ENCODE measurements at places on chromosomes 6 and 20. TPM values are rescaled to one million over a fixed set of nuclear protein-coding genes. Genes with fewer than 3 reads are reported as not detected.

DNA sequence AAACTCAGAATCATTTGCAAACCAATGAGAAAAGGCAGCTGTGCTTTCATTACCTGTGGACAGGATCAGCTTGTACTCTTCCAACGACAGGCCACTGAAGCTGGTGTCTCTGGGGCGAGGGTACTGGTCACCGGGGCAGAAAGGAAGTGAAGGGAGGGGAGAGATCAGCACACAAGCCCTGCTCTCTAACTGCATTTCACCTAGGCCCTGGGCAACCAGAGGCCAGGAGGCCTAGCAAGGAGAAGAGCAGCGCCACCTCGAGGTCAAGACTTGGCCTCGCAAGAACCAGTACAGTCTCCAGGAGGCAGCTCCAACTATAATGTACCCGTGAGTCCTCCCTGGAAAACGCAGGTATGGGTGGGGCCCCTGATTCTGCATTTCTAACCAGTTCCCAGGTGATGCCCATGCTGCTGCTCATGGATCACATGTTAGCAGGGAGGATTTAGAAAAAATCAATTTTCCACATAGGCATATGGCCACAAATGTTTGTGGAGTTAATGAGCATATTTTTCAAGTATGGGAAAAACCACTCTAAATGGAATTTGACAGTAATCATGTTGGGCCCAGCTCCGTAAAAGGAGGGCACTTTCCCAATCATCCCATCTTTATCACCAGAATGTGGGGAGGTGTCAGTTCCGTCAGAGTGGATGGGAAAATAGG, 11.0 kb downstream of the UQCC2 start:
- no peak for DNase-seq

MEI4 gene
- polyA plus RNA-seq, result 0.01 TPM

DNA sequence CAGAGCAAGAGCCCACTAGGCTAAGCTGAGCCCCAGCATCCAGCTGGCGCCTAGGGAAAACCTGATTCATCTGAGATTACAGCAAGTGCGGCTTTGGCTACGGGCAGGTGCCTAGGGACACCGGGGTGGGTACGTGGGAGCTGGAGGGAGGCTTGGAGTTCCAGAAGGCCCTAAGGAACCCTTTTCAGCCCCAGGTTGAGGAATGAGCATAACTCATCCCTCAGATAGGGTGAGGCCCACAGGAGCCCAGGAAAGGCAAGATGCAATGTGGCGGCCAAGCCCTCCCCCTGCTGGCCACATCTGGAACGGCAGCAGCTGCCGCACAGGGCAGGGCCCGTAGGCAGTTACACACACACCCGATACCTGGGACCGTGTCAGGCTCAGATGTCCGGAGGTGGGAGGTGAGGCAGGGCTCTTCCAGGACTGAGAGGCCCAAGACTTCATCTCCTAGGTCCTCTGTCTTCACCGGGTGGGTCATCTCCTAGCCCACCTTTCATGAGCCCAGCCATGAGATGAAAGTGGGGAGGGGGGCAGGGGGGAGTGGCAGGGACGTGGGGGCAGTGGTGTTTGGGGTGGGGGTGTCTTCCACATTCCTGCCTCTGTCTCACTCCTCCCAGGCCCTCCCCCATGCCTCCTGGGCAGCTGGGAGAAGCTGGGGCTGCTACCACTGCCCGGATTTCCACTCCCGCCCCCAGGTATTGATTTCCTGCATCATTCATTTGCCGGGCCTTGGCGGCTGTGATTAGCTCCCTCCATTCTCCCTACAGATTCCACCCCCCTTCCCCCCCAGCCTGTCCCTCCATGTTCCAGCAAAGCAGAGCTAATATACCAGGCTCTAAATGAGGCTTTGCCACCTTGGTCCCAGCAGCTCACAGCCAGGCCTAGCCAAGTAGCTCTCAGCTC, 5.5 kb downstream of the MDGA1 start:
- DNase-seq, result no peak

HLA-DQB2 gene
- polyA plus RNA-seq, result 0.10 TPM

DNA sequence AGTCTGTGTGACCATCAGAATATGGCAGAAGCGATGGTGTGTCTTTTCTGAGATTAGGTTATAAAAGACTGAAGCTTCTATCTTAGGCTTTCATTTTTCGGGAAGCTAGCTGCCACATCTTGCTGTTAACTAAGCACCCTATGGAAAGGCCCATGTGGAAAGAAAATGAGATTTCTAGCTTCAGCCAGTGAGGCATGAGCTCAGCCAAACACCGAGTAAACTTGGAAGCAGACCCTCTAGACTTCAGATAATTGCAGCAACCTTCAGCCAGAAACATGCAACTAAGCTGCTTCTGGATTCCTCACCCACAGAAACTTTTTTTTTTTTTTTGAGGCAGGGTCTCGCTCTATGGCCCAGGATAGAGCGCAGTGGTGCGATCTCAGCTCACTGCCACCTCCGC, 20.6 kb downstream of the LOC128125822 start:
- DNase-seq, result no peak

DNA sequence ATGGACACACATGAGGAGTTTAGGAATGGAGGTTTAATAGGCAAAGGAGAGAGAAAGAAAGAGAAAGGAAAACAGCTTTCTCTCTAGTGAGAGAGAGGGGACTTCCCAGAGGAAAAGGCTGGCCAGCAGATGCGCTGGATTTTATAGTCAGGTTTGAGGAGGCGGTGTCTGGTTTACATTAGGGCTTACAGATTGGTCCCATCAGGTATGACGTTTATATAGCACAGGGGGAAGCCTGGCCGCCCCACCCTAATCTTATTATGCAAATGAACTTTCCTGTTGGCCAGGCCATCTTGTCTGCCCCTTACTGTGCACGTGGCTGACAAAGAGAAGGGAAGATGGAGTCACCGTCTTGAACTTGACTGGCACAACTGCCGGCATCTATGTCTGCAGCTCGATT, 86.6 kb upstream of the QKI start:
- DNase-seq, result no peak

- DNase-seq, result no peak
Observed at GRCh38 chr6:108946695-108947094, 98.5 kb downstream of the ARMC2 start.

DNA sequence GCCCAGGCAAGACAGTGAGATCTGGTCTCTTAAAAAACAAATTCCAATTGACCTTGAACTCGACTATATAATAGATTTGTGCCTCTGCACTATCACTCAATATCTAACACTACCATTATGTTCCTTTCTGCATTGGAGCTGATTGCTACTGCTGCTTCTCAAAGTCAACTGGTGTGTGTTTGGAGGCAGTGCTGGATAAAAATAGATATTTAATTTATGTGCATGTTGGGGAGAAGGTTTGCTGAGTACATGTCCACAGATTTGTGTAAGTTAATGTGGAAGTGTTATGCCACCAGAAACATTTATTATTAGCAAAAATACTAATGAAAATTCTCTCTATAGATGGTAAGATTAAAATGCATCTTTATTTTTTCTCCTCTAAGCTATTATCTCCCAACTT, 39.5 kb downstream of the ATP9A start:
- no peak for DNase-seq

- no peak for DNase-seq
Observed at GRCh38 chr6:22366214-22366613, 69.4 kb upstream of the PRL start.

- no peak for DNase-seq
Observed at GRCh38 chr6:130961148-130961547, 101.9 kb downstream of the EPB41L2 start.

DNA sequence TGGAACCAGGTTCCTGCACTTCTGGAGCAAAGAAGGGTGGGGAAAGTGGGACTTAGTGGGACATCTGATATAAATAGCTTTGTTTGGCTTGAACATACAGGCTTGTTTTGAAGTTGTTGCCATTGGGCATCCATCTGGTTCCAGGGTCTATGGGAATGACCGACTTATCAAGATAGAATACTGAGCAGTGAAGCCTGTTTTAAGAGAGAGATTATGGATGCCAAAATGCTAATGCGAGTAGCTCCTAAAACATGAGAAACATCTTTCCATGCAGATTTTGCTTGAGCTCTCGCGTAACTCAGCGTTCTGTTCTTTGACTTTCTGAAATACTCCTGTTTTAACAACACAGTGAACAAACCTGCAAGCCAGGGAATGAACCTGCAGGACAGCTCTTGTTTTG, 98.5 kb downstream of the ANKS1A start:
- no peak for DNase-seq

DNA sequence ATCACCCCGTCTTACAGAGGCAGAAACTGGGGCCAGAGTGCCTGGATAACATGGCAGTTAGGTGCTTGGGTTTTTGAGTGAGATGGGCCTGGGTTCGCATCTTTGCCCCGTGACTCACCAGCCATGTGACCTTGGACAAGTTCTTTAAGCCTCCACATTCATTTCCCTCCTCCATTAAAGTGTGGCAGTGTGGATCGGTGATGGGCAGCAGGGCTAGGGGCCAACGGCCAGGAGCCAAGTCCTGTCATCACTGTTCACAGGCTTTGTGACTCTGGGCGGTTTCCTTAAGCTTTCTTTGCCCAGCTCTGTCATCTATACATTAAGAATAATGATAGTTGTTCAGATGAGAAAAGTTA, 85.5 kb upstream of the PMEPA1 start:
- DNase-seq, result no peak

DNA sequence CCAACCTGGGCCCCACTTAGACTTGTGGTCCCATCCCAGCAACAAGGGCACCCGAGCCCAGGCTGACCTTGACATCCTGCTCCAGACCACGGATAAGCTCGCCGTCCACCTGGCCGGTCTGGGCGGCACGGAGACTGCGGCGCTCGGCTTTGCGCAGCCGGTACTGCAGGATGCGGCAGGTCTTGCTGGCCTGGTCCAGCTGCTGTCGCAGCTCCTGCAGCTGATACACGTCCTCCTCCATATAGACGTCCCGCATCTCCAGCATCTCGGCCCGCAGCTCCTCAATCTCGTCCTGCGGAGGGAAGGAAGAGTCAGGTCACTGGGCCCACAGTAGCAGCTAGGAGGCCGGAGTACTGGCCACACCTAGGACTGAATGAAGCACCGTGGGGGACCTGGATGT, 36.8 kb upstream of the TLDC2 start:
- DNase-seq, result no peak

GRCh38 chr20:59636766-59637370, 32.5 kb downstream of the PHACTR3 start:
- no peak for DNase-seq

CAGE1 gene
- polyA plus RNA-seq, result not detected

GRCh38 chr6:19041906-19042305, 654.8 kb downstream of the RNF144B start:
- DNase-seq, result no peak

BMP6 gene
- polyA plus RNA-seq, result 3.8 TPM

- DNase-seq, result no peak
Observed at GRCh38 chr20:40508821-40509220, 180.2 kb downstream of the MAFB start.

DNA sequence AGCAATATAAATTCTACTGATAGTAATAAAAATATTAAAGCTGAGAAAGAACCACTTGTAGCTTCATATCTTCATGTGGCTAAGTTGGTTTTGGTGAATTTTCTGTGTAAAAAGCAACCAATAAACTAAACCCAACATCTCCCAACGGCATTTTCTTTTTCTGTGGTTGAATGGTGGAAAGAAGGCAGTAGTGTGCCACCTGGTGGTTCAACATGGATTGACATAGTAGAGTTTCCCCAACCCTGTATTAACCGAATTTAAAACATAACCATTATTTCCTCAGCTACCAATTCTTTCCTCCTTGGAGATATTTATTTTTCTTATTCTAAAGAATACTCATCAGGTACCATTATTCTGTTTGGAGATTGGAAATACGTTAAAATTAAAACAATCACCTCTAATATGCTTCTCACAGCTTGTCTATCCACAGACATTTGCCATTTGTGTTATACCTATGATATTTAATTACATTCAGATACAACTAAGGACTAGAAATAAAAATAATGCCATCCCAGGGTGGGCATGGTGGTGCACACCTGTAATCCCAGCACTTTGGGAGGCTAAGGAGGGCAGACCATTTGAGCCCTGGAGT, 117.1 kb upstream of the EEF1E1 start:
- DNase-seq, result no peak

DNA sequence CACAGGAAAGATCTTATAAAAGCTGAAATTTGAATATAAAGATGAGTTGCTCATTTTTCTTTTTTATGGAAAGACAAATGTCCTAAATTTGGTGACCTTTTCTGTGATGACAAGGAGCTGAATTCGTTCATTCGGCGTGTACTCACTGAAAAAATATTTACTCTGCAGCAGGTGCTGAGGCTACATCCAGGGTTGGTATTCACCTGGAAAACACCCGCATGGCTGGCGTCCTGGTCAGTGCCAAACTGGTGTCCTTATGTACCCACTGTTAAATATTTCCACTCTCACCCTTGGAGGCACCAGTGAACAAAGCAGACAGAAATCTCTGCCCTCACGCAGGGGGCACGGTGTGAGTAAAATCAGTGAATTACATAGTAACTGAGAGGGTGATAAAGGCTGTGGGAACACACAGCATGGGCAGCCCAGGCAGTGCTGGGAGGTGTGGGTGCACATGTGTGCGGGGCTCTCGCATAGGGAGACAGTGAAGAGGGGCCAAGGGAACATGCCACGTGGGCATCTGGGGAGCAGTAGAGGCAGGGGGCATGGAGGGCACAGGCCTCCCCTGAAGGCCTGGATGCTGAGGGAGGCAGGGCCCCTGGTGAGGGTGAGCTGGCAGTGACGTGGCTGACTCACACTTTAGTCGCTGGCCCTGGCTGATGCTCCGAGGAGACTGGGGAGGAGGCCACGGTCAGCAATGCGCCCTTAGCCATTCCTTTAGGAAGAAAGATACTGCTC, 89.7 kb downstream of the INSM1 start:
- DNase-seq, result no peak

GRCh38 chr6:24440897-24441598, 38.3 kb downstream of the MRS2 start:
- DNase-seq, result no peak

DNA sequence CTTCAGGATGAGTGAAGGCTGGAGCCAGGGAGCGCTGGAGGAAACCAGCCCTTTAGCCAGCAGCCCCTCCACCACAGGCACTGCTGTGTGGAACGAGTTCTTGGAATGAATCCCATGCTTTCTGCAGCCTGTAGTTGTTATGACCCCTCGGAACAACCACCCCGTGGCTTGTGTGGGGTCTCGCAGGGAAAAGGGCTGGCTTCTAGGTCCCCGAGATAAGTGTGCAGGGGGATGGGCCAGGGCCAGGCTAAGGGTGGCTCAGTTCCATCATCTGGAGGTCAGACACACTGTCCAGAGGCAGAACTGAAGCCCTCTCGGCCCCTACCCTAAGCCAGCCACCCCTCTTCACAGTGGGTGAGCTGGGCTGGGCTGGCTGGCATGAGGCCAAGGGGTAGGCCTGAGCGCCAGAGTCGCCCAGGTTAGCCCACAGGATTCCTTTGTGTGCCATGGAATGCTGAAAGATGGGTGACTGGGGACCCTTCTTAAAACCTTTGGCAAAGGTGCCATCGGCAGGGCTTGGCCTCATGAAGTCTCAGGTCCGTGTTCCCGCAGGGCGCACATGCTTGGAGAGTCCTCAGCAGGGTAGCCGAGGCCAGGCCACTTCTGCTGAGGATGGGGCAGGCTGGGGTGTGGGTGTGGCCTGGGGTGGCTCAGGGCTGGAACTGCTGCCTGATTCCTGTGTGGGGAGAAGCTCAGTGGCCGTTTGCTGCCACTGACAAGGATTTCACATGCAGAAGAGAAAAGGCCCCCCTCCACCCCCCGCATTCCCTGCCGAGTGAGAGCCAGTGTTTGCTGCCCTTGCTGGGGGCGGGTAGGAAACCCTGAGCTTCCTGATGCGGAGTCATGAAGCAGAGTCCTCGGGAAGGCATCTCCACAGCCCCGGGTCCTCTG, 24.6 kb downstream of the SPATA2 start:
- DNase-seq, result peak; percentile 35

MRAP2 gene
- 0.92 TPM for polyA plus RNA-seq

- no peak for DNase-seq
Observed at GRCh38 chr6:51817832-51818231, 269.6 kb downstream of the PKHD1 start.

HSPA12B gene
- 11.8 TPM for polyA plus RNA-seq

Data from urinary bladder (tissue), 4 donors.